Stimulated activated CD4-positive, alpha-beta T cell treated with anti-CD3 and anti-CD28 coated beads, TNF-alpha, amount 100 ng/mL, for 1 hour (primary cell): ENCODE measurements at places on chromosomes 7 and 10.

GRCh38 chr7:141184532-141185190 is 110.8 kb downstream of the TMEM178B start:
- DNase-seq = no peak

DNA sequence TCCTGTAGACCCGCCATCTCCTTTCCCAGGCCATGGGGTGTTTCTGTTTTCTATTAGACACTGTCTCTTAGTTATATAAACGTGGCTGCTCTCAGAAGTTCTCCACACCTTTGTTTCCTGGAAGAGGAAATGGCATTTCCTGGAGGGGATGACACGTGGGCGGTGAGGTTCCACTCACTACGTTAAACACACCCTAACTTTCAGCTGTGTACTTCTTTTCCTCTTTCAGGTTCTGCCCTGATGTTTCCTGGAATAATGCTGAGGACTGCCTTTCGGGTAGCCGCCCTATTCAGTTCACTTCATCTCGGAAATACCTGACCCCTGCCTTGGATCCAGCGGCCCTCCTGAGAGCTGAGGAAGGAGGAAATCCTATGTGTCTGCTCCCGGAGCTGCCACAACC is 3.4 kb upstream of the PRKCQ start:
- peak; percentile 44 for DNase-seq

DNA sequence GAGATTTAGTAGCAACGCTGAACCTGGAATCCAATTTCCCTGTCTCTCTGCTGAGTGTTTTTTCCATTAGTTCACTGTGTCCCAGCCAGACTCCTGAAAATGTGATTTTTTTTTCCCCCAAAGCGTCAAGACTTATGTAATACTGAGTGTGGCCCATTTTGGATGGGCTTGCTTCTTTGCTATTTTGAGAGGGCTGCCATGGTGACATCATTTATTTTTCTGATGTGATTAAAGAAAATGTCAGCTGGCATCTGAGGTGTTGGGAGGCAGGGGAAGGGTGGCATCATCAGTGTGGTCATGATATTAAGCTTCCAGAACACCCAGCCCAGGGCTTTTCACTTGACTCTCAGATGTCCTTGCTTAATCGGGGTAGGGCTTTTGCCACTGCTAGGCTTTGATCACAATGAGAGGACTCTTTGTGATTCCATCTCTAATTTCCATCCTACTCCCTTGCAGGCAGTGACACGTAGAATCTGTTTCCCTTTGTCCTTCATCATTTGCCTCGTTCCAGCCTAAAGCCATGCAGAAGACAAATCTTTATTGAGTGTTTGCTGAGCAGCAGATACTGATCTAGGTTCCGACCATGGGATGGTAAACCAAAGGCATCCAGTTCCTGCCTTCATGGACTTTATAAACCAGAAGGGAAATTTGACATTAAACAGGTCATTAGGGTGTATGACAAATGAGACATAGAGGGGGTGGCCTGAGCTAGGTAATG is 7.4 kb downstream of the ZNF365 start:
- no peak for DNase-seq

DNA sequence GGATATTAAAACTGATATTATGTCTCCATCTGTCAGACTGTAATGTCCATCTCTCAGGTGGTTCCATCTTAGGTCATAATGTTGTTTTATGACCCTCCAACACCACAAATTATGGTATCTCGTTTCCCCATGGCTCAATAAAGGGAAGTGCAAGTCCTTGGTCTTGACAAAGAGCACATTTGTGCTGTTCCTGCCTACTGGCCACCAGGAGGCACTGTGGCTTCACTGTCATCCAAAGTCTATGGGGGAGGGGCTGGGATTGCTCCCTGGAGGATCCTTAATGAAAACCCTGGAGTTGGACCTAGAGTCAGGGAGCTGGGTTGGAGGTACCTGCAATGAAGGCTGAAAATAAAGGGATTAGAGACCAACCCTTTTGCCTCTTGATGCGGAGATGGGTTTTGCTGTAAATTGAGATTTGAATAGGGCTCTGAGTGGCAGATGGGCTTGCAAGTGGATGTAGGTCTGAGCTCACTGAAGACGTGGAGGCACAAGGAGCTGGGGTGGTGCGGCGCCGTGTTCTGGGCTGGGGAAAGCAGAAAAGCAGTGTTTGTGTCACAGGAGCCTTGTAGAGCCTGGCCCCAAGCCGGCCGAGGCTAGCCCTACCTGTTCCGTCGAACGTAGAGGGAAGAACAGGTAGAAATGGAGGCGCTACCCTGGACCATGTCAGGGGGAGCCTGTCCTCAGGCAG is 180.5 kb upstream of the PRSS58 start:
- DNase-seq = no peak

DNA sequence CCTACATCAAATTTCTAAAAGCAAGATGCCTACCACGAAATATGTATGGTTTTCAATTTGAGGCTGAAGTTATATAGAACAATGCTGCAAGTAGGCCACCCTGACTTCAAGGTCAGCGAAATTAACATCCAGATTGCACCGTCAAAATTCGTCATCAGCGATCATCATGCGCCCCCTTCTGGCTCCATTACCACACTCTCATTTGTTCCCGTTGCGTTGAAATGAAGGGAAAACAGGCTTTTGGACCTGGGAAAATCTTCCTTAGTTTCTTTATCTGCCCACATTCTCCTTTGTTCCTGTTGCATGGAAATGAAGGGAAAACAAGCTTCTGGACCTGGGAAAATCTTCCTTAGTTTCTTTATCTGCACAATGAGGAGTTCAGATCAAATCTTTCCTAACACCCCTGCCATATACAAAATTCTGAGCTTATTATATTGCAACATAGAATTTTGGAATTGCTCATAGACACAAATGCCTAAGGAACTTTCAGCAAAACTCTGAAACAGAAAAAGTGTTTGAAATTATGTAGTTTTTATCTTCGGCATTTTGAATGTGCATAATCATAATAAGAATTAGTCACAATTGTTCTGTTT is 98.2 kb upstream of the PRKCQ start:
- no peak for DNase-seq

DNA sequence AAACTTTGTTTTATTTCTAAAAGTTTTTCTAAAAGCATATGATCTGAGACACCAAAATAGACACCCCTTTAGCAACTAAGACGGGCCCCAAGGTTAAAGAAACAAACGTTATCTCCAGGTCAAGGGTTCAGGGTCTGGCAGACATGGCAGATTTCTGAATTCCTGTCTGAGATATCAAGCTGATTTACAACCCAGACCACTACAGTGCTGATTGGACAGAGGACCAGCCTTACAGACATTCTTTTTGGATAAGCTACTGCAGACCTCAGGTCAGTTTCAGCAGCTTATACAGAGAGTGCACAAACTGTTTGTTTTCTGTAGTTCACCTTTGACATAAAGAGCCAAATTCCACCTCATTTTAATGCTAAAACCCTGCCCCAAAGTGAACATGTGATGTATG is 34.8 kb downstream of the SVOPL start:
- no peak for DNase-seq

DNA sequence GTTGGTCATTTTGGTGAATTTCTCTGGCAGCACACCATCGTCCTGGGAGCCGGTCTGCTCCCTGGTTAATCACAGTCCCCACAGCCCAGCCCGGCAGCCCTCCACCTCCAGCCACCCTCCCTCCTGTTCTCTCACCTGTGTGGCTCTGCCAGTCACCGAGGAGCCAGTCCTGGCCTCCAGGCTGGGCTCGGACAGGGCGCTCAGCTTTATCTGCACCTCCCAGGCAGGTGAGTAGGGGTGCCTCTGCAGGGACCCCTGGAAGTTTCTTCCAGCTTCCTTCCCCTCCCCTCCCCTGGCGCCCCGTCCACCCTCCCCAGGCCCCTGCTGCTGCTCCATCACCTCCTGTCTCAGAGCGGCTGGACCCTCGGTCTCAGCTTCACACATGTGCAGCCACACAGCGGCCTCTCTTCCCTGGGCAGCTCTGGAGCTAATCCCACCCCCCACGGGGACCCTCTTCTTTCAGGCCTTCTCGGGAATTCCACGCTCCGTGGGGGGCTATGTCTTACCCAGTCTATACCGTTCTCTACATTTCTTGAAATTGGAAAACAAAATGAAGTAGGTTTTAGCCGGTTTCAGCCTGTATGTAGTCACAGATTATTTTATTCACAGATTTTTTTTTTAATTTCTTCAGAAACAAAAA is 213.9 kb upstream of the PPP2R2D start:
- no peak for DNase-seq

- DNase-seq = no peak
Measured at GRCh38 chr7:155356323-155357105, 58.8 kb downstream of the INSIG1 start.

DNA sequence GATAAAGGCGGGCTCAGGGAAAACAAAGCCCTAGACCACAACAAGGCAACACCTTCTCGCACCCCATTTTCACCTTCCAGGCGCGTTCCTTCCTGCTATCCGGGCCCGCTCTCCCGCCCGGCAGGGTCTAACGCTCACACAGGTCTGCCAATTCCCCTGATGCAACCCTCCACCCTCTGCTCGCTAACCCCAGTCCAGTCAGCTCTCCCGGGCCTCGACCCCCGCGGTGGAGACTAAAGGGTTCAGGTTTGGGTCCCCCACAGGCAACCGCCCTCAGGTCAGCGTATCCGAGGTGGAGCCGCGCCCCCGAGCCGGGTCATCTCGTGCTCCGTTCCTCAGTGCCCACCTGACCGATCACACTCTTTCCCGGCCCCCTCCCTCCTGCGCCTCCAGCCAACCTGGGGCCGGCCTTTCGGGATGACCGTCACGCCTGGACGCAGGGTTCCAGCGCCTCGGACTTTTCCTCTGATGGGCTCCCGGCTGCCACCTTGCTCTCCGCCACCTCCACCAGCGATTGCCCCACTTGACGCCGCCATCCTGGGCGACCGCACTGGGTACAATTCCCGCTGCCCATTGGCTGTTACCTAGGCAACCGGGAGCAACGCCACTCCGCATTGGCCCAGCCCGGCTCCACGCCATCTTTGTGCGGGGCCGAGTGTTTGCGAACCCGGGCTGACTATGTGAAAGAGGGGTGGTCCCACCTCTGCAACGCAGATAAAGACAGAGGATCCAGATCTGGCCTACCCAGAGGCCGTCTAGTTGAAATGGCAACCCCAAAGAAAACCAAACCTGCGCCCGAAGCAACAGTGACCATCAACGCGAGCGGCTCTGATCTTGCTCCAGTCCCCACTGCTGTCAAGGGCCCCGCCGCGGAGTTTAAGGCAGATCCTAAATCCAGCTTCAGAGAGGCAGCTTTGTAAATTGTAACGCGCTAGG is at the start of gene MORN4:
Gene MORN4, minus strand, starts transcription at position 552 of the 936 bp plus-strand sequence. CDS start 13,847 bp downstream, outside the sequence.
- peak; percentile 79 for DNase-seq

DNA sequence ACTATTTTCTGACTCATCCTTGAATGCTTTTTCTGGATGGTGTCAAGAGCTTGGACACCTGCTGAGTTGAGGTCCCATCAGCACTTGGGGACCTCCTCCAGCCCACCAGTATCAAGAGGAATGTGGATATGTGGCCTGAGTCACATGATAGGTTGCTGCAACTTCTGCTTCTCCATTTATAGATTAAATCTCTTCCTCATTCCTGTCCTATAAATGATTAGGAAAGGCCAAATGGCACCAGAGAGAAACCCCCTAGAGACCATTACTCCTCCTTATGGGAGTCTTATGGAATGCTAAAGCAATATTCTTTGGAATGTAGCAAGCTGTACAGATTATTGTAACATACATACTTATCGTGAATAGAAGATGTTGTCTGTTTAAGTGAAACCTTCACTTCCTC is 85.6 kb downstream of the NEUROD6 start:
- no peak for DNase-seq

- DNase-seq = no peak
Measured at GRCh38 chr10:44930904-44931620, 19.9 kb downstream of the TMEM72 start.

- peak; percentile 19 for DNase-seq
Measured at GRCh38 chr7:30938435-30939316, 25.1 kb upstream of the GHRHR start.

DNA sequence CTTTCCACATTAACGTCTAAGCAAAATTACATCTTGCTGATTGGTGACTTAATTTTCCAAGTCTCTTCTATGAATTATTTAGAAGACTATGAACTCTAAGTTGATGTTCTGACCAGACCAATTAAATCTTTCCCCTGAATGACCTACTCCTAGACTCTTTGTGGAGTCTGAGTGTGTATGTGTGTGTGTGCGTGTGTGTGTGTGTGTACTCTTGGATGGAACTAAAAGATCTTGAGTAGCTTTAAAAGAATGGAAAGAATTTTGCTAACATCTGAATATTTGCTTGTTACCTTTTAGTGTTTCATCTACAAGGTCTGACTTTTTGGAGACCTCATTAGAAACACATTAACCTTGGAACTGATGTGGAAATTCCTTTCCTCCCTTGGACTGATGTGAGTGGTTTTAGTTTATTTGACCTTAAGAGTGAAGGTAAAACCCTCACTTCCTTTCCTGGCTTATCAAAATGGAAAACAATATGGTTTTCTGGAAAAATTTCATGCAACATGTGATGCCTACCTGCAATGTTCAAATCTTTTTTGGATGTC is 257.1 kb downstream of the GATA3 start:
- DNase-seq = no peak

- DNase-seq = no peak
Measured at GRCh38 chr7:150390205-150390604, 11.1 kb downstream of the ZNF775 start.

GRCh38 chr10:59877191-59877671 is 29.1 kb downstream of the CCDC6 start:
- DNase-seq = no peak

DNA sequence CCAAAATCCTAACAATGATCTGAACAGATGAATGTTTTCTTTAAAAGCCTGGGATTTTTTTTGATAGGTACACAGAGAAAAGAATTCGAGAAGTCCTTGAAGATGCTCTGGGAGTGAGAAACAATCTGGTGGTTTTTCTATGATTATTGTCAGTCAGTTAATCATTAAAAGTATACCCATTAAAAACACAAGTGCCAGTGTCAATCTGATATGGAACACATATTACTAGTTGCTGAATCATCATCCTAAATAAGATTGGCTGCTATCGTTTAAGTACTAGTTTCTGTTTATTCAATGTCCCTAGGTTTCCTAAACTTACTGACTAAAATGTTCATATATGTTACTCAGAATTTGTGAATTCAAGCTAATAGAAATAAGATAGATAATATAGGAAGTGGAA is 16.1 kb downstream of the COL28A1 start:
- DNase-seq = no peak

DNA sequence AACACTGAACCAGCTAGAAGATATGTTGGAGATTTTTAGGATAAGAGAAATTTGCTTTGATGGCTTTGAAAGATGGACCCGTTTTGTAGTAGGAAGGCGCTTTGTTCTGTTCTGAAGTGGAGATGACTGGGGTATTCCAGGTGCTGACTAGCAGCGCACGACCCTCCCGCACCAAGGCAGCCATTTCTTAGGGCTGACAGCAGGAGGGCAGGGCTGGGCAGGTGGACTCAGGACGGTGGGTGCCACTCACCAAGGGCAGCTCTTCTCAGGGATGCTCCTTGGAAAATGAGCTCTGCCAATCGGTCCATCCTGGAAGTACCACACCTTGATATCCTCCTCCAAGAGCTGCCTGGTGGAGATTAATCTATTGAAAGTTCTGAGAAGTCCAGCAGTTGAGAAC is 463.6 kb upstream of the FOXK1 start:
- no peak for DNase-seq
